SK-MEL-5 (cell line): ENCODE measurements at places on chromosomes 12 and 14.

GRCh38 chr14:66295386-66295785, 190.8 kb upstream of the CCDC196 start:
- DNase-seq: peak; percentile 37

DNA sequence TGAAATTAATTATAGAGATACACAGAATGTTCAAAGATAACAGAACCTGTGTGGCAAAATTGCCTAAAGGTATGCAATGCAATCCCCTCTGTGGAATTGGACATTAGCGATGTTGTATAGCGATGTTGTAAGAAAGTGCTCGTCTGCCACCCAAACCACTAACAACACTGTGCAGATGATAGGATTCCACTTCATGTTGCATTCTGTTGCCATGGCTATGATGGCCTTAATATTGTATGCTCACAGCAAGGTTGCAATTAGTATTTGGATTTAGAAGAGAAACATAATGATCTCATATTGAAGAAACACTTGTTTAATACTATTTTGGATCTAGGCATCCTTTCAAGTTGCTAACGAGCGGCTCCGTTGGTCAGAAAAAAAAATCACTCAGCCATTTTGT, 260.3 kb downstream of the BCAT1 start:
- no peak for DNase-seq

- no peak for DNase-seq
These were observed 850.3 kb upstream of the FOXG1 start for GRCh38 chr14:27916326-27916725.

GRCh38 chr14:75578786-75579337, 442 bp downstream of the FLVCR2 start:
- DNase-seq: peak; percentile 11
